ENCODE measurements at places on chromosomes 4 and X.

- DNase-seq = no peak
These were observed 670.3 kb downstream of the KCTD8 start for GRCh38 chr4:43778187-43778915.

DNA sequence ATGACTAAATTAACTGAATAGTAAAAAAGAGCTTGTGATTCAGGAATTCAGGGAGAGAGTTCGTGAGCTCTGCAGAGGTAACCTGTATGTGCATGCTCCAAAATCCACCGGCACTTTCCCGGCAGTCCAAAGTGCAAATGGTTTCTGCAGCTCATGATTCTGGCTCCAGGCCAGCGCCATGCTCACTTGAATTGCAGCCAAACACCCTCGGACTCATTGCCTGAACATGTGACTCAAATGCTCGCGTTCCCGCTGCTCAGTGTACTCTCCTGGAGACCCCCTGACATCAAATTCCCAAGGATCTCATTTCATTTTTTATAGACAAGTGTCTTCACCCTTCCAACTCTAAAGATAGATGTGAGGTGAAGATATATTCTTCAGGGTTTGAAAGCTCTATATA is 44.1 kb upstream of the SH3RF1 start:
- DNase-seq = no peak

DNA sequence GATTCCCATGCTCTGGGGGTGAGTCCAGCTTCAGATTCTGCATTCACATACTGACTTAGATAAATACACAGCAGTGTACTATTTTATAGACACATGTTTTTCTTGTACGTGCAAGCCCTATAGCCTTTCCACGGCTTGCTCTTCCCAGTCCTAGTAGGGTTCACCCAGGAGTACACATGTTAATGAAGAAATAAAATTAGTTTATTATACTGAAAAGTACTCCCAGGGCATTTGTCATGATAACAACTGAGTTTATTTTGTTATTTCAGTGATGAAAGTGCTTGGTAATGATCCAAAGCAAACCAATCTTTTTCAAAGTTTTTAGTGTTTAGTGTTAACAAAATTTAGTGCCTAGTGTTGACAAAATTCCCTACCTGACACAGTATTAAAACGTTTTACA is 21.3 kb downstream of the MAPK10 start:
- DNase-seq = no peak

DNA sequence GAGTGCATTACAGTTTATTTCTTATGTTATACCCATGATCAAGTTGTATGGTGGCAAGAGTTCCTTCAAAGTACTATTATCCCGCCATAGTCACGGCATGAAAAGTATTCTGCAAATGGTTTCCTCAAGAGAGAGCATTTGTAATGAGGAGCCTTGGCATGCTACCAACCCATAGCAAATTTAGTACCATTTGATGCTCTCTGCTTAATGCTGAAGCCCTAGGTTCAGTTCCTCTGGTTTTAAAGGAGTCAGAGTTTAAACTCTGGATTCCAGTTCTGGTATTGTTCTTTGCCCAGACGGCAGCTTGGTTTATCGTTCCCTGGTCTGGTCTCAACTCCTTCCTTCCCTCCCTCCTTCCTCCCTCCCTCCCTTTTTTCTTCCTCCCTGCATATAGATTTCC is 371.3 kb downstream of the BMPR1B start:
- DNase-seq = no peak

GRCh38 chrX:37472836-37473235 is 98.6 kb upstream of the LANCL3 start:
- DNase-seq = no peak

DNA sequence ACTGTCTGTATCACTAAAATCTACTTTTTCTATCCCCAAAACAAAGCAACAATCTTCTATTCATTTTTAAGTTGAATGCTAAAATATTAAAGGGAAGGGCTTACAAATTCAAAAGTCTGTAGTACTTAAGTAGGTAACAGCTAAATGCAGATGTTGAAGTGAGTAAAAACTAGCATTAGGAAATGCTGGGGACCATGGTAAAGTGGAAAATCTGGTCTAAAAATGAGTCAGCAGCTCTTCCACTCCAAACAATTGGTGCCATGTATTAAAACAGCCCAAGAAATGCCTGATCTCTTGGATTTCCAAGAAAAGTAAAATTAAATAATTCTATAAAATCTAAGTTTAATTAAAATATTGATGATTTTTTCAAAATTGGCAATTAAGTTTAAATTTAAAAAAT is 73.3 kb upstream of the PPP3CA start:
- no peak for DNase-seq

- no peak for DNase-seq
These were observed 106.3 kb upstream of the TMLHE start for GRCh38 chrX:155718972-155719586.

- DNase-seq = no peak
These were observed 562.3 kb downstream of the KCNIP4 start for GRCh38 chr4:21386166-21386780.

DNA sequence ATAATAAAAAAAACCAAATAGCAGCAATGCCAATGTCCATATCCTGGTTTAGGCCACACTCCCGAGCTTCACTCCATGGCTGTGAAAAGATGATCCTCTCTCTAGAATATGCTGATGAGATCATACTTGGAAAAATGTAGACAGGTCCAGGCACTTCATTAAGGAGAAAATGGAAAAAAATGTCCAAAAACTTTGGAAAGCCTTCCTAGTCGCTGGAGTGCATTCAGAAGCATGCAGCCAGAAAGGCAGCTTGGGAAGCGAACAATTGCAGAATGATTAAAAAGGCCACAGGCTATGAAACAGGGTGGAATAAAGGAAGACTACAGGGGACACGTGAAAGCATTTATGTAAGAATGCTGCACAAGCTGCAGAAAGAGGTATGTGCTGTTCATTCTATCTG is 165.6 kb upstream of the HCCS start:
- DNase-seq = no peak

GRCh38 chr4:14143892-14144291 is 516.4 kb upstream of the BOD1L1 start:
- no peak for DNase-seq

Data from SK-N-MC (cell line).